ENCODE measurements at places on chromosomes 6 and 20.

GRCh38 chr6:142412658-142413057 is 110.9 kb downstream of the ADGRG6 start:
- no peak for DNase-seq

DNA sequence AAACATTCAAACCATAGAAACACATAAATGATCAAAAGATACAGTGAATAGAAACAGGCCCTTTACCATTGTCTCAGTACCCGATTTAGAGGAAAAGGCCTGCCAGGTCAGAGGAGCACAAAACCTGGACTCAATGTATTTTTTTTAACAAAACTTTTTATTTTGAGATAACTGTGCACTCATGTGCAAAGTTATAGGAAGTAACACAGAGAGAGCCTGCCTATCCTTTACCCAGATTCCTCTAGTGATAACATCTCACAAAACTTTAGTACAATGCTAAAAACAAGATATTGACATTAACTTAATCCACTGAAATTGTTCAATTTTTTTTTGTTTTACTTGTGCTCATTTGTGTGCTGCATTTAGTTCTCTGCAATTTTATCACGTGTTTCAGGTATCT is 36.8 kb upstream of the SAMD3 start:
- no peak for DNase-seq

- DNase-seq, result no peak
Measured at GRCh38 chr20:48651960-48652359, 175.8 kb downstream of the PREX1 start.

DNA sequence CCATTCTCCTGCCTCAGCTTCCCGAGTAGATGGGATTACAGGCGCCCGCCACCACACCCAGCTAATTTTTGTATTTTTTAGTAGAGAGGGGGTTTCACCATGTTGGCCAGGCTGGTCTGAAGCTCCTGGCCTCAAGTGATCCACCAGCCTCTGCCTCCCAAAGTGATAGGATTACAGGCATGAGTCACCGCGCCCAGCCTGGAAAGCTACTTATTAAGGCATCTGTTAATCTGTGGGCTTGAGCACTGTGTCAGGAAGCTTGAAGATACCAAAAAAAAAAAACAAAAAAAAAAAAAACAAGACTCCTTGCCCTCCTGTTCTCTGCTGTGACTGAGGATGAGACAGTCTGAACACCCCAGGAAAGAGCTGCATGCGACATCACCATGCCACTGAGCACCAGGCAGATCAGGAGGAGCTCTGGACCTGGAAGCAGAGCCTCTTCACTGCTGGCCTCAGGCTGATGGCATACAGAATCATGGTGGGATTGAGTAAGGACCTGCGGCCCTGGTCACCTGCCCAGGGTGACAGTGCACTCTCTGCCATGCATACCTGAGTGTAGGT is 166.5 kb upstream of the SNX9 start:
- DNase-seq, result no peak

GRCh38 chr6:151493804-151494234 is at the start of gene CCDC170:
Gene CCDC170, plus strand, starts transcription at chr6:151494017. Its CDS starts 112 bp downstream, at chr6:151494129.
- no peak for DNase-seq

GRCh38 chr20:25327521-25328235 is 63.0 kb downstream of the ABHD12 start:
- DNase-seq, result no peak

GRCh38 chr20:40692240-40693011 is 3.4 kb upstream of the MAFB start:
- DNase-seq, result no peak

DNA sequence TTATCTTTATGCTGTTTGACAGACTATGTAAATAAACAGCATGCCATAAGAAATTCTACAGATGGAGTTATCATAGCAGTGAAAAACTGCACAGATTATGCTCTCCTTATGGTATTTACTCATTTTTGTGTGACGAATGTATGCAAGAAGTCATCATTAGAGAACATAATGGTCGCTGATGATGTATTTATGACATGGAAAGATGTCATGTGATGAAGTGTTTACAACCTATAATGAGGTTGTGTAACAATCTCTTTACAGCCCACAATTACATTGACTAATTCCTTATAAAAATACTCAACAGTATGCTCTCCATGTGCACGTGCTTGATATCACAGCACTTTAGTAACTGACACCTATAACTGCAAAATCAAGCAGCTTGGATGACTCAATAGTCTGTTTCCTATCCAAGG is 192.4 kb downstream of the BMP2 start:
- DNase-seq, result no peak

- DNase-seq, result no peak
Measured at GRCh38 chr6:27422651-27423332, 34.2 kb downstream of the ZNF391 start.

DNA sequence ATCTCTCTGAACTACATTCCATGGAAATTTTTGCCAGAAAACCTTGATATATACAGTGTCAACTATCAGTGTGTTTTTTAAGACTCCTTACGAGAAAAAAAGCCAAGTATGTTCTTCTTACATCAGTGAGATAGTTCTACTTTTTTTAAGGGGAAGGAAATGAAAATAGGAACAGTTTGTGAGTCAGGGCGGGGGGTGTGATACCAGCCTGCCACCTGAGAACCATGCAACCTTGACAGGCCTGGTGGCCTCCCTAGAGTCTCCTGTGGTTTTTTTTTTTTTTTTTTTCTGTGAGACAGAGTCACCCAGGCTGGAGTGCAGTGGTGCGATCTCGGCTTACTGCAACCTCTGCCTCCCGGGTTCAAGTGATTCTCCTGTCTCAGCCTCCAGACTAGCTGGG is 96.3 kb upstream of the GCM1 start:
- no peak for DNase-seq

DNA sequence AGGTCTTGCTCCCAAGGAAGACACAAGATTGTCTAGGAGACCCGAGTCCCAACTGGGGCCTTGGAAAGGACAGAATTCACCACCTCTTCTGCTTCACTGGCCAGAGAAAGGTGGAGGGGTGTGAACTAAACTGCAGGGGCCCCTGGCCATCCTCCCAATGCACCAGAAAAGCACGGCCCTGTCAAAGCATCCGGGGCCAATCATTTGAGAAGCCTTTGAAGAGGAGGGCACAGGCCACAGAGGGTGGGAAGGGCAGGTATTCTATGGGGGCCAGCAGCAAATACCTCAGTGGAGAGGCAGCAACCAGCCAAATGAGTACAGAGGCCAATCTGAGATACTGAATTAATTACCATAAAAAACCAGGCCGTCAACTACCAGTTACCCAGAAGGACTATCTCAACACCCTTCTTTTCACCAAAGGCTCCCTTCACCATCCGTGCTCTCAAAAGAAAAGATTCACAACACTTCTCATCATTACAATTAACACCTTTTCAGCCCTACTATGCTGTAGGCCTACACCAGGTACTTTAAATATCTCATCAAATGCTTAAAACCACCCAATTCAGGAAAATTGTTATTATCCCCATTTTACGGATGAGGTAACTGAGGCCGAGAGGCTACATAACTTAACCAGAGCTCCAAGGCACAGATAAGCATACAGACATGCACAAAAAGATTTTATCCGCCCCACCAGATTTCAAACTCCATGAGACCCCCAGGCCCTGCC is 50.7 kb downstream of the TRERF1 start:
- DNase-seq, result no peak

DNA sequence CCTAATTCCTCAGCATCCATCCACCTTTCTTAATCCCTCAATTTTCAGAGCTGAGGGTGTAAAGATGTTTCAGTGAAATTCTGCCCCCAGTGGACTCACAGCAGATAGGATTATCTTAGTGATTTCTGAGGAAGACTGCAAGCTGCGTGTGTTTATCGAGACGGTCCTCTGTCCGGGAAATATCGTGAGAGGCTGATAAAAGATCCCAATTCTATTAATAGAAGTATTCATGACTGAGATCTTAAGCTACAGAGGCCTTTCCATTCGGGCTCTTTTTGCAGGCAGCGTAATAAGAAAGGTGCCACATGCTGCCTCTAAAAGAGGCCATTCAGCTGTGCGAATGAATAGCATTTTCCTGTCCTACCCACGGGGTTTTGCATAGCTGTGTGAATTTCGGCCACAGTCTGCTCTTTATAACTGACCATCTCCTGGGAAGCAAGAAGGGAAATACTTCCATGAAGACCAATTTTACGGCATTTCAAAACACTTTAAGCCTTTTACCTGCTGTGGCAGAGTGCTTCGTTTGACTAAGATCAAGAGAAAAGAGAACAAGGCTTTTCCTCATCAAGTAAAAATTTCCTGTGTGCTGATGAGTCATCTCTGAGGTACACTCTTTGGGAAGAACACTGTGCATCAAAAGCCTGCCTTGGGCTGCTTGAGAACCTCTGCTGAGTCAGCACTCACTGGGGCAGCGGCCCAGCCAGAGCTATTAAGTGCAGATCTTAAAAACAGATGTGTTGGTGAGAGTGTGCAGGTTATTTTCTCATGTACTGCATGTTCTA is 208.8 kb downstream of the ARHGAP18 start:
- no peak for DNase-seq

DNA sequence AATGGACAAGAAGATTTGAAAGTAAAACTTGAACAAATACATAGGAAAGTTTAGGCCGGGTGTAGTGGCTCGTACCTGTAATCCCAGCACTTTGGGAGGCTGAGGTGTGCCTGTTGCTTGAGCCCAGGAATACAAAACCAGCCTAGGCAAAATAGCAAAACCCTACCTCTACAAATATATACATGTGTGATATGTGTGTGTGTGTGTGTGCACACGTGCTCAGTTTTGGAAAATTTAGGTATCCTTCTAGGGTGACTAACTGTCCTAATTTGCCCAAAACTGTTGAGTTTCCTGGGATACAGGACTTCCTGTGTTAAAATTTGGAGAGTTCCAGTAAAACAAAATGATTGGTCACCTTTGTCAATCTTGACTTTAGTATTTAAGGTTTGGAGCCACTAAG is 503.2 kb downstream of the PKHD1 start:
- DNase-seq, result no peak

- DNase-seq, result no peak
Measured at GRCh38 chr20:45432294-45432693, 16.4 kb downstream of the PIGT start.

GRCh38 chr6:39073471-39074355 is 25.1 kb downstream of the GLP1R start:
- no peak for DNase-seq

DNA sequence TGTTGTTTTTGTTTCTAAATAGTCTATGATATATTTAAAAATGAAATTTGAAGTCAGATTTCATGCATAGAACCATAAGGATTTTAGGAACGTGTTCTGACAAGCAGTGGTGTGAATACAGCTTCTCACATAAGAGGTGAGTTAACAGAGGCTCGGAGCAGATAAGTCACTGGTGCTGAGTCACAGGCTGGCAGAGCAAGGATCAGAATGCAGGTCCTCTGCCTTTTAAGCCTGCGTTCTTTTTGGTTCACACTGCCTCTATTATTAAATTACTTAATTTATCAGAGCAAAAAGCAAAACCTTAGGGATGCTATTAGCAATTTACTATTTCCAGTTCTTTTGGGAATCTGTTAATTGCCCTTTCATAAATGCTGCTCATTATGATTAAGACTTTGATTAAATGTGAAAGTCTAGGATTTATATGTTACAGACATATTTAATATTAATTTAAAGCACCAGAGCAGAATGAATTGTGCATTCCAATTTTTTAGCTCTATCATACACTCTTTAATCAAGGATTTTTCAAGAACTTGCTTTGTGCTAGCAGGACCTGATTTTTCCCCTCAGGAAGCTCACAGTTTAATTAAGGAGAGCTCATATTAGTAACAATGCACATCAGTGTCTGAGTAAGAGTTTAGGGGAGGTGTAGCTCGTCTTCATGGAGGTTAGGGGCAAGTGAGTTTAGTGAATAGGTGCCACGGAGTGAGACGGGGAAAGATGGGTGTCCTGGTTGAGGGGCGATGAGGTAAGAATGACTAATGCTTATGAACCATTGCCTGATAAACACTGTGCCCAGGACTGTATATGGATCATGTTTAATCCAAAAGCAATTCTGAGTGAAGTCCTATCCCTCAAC is 212.7 kb upstream of the AGPAT4 start:
- DNase-seq, result no peak

DNA sequence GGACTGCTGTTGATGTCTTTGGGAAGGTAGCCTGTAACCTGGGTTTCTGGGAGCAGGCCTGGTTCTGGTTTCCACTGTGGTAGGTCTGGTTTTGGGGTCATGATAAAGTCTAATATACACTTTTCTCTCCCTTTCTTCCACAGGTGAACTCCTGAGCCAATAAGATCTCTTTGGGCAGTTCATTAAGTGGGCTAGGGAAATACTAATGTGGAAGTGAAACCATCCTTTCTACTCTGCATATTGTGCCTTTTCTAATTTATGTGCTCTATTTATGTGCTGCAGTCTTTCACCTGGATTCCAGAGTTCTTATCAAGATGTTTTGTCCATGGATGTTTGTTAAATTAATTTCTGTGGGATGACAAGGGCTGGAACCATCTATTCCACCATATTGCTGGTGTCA is 165.7 kb upstream of the PTPRK start:
- no peak for DNase-seq

GRCh38 chr20:2883726-2884637 is 10.7 kb downstream of the PTPRA start:
- no peak for DNase-seq

Data from activated CD4-positive, alpha-beta T cell treated with anti-CD3 and anti-CD28 coated beads for 1 hour (primary cell).